ENCODE measurements at places on chromosomes 1 and 21. TPM values are rescaled to one million over a fixed set of nuclear protein-coding genes. Genes with fewer than 3 reads are reported as not detected.

DNA sequence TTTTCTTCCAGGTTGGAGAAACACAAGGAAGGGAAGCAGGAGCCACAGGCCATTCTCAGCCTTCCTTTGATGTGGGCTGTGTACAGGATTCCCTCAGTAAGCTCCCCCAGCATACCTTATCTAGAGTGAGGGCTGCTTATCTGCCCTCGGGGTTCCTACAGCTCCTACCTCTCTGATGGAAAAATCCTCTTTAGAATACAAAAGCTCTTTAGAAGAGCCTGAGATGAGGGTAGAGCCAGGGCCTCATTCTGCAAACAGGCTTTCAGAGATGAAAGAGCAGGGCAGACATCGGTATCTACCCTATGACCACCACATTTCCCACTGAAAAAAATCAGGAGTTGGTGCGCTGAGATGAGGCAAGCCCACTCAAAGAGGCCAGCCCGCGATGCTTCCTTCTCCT, 85.1 kb downstream of the PLPP3 start:
- DNase-seq, result no peak

OR2L3 gene
- not detected for total RNA-seq

LRIG2 gene
- 26.0 TPM for total RNA-seq

- no peak for DNase-seq
Observed at GRCh38 chr1:232179896-232180778, 449.8 kb downstream of the SIPA1L2 start.

- peak; percentile 84 for DNase-seq
Observed at GRCh38 chr1:38138498-38139233, 92.1 kb upstream of the POU3F1 start.

DNA sequence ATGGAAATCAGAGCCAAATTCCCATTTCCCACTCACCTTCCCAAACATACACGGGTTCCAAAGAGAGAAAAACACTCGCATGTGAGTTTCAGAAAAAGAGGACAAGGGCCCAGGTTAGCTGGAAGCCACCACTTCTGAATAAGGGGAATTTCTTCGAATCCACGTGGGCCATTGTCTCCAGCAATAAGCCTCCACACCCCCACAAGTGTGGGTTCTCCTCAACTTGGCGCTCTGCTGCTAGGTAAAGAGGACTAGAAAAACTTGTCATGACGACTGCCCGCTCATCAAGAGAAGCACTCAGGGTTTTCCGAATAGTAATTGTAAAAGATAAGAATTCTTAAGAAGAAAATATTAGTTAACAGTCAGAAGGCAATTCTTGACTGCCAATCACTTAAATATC, 30.6 kb downstream of the PRDM15 start:
- no peak for DNase-seq

HES3 gene
- total RNA-seq, result not detected

ANGEL2 gene
- 63.1 TPM for total RNA-seq

- peak; percentile 24 for DNase-seq
Observed at GRCh38 chr1:80217377-80217986, 1211.0 kb upstream of the ADGRL4 start.

DNA sequence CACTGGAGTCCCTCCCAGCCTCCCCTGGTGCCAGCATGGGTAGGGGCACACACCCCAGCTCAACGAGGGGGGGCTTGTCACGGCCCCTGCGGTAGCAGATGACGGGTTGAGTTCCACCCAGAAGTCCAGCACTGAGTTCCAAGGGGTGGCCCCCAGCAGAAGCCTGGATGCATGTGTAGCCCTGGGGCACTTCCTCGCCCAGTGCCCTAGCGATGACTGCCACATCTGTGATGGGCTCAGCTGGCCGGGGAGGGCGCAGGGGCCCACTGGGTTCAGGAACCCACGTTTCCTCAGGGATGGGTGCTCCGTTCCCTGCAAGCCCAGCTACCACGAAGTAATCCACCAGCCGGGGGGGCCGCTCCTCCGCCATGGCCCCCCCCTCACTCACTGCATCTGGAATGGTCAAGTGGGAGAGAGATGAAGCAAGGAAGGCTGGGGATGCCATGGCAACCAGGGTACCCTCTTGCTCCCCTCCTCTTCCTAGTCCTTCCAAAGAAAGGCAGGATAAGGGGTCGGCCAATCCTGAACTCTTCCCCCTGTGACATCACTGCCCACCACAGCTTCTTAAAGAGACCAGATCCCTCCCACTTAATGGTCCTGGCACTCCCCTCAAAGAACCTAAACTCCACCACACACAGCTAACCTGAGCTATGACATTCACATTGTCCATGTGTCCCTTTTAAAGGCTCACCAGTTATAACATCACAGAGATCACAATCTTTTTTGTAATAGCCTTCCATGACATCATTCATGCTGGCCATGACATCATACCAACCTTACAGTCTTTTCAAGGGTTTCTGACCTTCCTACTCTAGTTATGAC, 2.3 kb downstream of the DENND4B start:
- no peak for DNase-seq

DNA sequence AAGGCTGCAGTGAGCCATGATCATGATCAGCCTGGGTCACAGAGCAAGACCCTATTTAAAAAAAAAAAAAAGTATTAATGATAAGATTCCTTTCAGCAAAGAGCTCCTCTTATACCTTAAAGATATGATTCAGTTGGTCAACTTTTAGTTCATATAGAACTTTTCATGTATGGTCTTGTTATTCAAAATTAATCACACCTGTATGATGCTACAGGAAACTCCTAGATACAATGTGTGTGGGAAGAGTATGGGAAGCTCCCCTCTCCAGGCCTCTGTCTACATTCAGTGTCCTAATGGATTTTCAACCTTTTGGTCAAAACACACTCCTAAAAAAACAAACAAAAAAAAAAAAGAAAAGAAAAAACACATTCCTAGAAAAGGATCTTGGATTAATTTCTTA, 17.1 kb downstream of the MR1 start:
- no peak for DNase-seq

DNA sequence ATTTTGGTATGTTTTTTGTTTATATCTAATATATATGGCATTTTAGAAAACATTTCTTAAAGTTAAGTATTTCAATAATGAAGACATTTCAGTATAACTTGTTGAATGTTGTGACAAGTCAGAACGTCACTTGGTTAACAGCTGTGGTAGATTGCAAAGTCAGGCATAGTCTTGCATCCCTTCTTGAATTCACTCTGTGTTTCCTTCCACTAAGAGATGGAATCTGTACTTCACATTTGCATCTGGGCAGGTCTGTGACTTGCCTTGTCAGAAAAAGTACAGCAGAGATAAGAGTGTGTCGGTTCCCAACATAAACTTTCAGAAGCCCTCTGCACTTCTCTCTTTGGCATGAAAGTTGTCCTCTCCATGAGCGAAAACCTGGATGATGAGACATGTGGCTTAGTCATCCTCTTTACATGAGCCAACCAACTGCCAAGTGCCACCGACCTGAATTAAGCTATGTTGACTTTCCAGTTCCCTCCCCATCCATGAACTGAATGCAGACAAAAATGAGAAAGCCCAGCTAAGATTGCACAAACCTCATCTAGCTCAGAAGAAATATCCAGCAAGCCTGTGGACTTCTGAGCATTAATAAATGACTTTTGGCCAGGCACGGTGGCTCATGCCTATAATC, 1730.2 kb downstream of the MRPL39 start:
- no peak for DNase-seq

DNA sequence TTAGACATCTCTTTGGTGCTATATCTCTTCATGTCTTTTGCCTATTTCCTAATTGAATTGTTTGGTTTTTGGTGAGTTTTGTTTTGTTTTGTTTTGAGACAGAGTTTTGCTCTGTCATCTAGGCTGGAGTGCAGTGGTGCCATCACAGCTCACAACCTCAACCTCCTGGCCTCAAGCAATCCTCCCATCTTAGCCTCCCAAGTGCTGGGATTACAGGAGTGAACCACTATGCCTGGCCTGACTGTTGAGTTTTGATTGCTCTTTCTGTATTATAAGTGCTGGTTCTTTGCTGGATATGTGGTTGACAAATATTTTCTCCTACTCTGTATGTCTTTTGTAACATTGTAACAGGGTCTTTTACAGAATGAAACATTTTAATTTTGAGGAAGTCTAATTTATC, 38.0 kb downstream of the NAV1 start:
- DNase-seq, result no peak

CASP9 gene
- 48.5 TPM for total RNA-seq

DNA sequence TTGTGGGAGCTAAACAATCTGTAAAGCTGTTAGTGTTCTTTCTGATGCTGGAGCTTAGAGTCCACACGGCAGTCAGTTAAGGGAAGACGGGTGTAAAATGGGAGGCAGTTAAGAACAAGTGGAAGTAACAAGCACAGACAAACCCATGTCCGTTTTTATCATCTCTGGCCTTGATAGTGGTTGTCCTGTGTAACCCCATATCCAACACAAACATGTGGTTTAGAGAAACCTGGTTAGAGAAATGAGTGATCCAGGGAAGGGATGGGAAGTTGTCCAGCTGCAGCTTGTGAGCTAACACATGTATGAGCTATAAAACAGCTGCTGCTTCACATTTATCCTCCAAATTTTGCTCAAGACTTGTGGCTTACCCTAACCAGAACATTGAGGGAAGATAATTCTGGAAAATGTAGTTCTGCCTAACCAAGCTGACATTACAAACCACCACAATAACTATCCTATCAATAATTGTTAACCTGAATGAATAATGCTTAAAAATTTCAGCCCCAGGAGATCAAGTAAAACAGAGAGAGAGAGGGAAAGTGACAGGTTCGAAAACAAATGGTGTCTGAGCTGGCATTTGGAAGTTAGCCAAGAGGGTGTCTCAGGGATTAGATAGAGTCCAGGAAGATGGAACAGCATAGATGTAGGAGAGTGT, 10.6 kb upstream of the C1orf162 start:
- DNase-seq, result no peak

DNA sequence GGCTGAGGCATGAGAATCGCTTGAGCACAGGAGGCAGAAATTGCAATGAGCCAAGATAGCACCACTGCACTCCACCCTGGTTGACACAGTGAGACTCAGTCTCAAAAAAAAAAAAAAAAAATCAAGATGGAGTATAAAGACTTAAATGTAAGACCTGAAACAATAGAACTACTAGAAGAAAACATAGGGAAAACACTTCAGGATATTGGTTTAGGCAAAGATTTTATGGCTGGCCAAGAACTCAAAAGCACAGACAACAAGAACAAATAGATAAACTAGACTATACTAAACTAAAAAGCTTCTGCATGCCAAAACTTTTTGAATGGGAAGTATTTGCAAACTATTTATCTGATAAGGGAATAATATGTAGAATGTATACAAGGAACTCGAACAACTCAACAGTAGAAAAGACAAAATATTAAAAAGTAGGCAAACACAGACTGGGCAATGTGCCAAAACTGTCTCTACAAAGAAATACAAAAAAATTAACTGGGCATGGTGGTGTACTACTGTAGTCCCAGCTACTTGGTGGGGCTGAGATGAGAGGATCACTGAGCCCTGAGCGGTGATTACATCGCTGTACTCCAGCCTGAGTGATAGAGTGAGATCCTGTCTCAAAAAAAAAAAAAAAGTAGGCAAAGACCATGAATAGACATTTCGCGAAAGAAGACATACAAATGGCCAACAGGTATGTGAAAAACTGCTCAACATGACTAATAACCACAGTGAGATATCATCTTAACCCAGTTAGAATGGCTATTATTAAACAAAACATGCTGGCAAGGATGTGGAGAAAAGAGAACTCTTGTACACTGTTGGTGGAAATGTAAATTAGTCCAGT, 25.3 kb downstream of the DTL start:
- DNase-seq, result no peak

DNA sequence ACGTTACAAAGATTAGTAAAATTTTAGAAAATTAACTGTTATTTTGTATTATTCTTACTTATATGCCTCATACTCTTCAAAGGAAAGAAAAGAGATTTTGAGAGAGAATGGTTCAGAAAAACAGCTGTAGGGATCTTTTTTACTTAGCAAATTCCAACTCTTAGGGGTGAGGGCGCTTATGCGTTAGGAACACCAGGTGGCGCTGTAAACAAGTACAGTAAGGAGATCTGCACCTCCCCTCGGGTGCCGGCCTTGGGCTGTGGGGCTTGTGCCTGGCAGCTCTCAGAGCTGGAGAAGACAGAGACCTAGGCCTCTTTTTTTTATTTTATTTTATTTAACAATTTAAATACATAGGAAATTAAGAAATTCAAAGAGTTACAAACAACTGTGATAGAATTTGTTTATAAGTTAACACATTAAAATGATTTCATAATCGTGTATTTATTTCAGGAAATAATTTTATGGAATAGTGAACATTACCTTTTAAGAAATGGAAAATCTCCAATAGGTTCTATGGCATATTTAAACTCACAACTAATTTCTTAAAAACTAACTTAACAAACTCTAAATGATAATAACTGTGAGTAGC, 32.6 kb downstream of the UTP25 start:
- DNase-seq, result peak; percentile 93

GRCh38 chr1:87478231-87478630, 149.6 kb downstream of the LMO4 start:
- peak; percentile 15 for DNase-seq

MEX3A gene
- 3.0 TPM for total RNA-seq

SLC30A2 gene
- total RNA-seq, result 0.87 TPM

DNA sequence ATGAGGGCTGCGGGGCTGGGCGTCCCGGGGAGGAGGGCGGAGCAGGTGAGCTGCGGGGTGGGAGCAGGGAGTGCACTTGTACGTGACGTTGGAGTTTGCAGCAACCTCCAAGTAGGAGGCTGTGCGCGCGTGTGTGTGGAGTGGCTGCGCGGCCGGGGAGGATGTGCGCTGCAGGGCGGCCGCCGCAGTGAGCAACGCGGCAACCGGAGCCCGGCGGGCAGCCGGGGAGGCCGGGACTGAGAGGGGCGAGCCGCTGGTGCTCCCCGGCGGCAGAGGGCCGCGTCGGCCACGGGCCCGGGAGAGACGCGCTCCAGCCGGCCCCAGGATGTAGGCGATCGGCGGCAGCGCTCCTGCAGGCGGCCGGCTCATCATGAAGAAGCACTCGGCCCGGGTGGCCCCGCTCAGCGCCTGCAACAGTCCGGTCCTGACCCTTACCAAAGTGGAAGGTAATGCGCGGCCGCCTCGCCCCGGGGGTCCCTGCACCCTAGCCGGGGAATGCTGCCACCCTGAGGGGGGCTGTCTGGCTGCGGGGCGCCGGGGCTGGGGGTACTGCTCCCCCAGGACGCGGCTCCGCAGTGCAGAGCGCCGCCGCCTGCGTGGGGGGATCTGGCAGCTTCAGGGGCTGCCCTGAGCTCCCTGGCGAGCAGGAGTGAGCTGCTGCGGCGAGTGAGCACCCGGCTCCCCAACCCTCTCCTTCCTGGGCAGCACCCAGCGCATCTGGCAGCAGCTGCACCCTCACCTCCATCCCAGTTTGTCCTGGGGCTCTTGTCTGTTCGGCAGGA, 158.9 kb upstream of the COA6 start:
- DNase-seq, result peak; percentile 23
